ENCODE measurements at places on chromosomes 1 and 21. TPM values are rescaled to one million over a fixed set of nuclear protein-coding genes. Genes with fewer than 3 reads are reported as not detected.

CSF1 gene
- total RNA-seq = 76.8 TPM

ENSA gene
- 121 TPM for total RNA-seq

FCER1A gene
- total RNA-seq = not detected

RCSD1 gene
- not detected for total RNA-seq

GORAB gene
- 16.7 TPM for total RNA-seq

DNAJC28 gene
- 1.5 TPM for total RNA-seq

FAM89A gene
- 3.2 TPM for total RNA-seq

EPS8L3 gene
- not detected for total RNA-seq

PEA15 gene
- total RNA-seq = 541 TPM

OR10Z1 gene
- total RNA-seq = not detected

LYPLA2 gene
- total RNA-seq = 65.8 TPM

KRTAP19-3 gene
- not detected for total RNA-seq

LCK gene
- not detected for total RNA-seq

GRCh38 chr1:193348091-193348768, 161.8 kb upstream of the B3GALT2 start:
- peak; percentile 11 for DNase-seq
- H3K4me3 ChIP-seq = no peak overlapping the region
- H3K4me1 ChIP-seq = no peaks in the 10 kb centered on the region
- no peaks in the 10 kb centered on the region for H3K36me3 ChIP-seq
- no peak overlapping the region for H3K27ac ChIP-seq
- H3K27me3 ChIP-seq = no peaks in the 10 kb centered on the region

- H3K4me1 ChIP-seq = peaks cover 30% of the 10 kb centered on the region
- H3K27ac ChIP-seq = no peak overlapping the region
- H3K27me3 ChIP-seq = no peaks in the 10 kb centered on the region
- peaks cover 16% of the 10 kb centered on the region for H3K36me3 ChIP-seq
- no peak overlapping the region for H3K4me3 ChIP-seq
Observed at GRCh38 chr1:70168283-70168682, 37.1 kb downstream of the LRRC40 start.

DNA sequence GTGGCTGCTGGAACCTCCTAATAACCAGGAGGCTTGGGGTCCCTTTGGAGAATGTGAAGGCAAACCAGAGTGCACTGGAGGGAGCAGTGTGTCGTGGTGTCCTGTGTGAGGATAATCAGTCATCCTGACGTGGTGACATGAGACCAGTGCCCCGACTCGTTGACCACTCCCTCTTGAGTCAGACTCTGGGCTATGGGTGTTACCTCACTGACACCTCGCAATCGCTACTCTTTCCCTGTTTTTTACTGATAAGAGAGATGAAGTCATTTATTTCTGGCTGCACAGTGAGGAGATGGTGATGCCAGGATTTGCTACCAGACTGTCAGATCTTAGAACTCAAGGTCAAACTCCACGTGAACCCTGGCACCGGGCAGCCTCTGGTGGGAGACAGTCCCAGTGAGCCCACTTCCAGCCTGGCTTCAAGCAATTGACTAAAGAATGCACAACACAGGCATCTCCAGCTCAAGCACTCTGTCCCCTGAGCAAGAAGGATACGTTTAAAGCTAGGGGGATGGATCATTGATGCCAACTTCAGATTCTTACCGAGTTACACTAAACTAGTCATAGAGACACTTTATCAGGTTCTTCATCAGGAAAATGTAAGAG, 30.3 kb downstream of the UBASH3A start:
- H3K36me3 ChIP-seq = peaks cover 10% of the 10 kb centered on the region

GRCh38 chr1:70397013-70397412, 14.1 kb upstream of the CTH start:
- no peak for DNase-seq
- peaks cover 22% of the 10 kb centered on the region for H3K27me3 ChIP-seq
- H3K4me3 ChIP-seq = no peak overlapping the region
- no peaks in the 10 kb centered on the region for H3K4me1 ChIP-seq
- H3K27ac ChIP-seq = no peak overlapping the region

GRCh38 chr1:161265305-161265704, 6.8 kb downstream of the PCP4L1 start:
- H3K36me3 ChIP-seq = no peaks in the 10 kb centered on the region
- H3K27ac ChIP-seq = no peak overlapping the region
- H3K4me3 ChIP-seq = no peak overlapping the region
- peaks cover 22% of the 10 kb centered on the region for H3K27me3 ChIP-seq
- no peak for DNase-seq
- peaks cover 8% of the 10 kb centered on the region for H3K4me1 ChIP-seq

DNA sequence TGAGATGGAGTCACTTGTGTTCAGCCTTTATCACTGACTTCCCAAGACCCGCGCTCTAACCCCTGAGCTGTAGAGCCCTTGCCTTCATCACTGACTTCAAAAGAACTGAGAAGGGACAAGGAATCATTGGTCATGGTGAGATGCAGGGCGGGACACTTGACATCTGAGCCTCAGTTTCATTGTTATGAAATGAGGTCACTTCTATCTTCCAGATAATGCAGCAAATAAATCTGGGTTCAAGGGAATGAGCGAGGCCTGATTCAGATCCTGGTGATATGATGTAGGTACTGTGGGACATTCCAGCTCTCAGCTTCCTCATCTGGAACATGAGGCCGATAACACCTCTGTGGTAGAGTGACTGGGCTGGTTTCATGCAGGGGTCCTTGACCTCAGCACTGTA, 13.8 kb downstream of the KAZN start:
- H3K27ac ChIP-seq = no peak overlapping the region
- peaks cover 4% of the 10 kb centered on the region for H3K36me3 ChIP-seq
- no peak overlapping the region for H3K4me3 ChIP-seq
- no peak for DNase-seq
- no peaks in the 10 kb centered on the region for H3K4me1 ChIP-seq

DNA sequence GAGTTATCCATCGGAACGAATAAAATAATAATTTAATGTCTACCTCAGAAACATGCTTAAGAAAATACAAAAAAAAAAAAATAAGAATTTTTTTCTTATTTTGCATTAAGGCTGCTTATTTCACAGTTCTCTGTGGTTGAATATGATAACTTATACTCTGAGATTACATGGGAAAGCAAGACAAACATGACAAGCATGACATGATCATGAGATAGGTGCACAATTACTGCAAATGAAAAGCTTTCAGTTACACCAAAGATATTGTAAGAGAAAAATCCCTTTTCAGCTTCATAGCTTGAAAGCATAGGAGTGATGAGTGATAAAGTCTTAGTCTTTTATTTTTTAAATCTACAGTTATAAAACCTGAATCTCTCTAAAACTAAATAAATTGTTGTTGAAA, 154.1 kb downstream of the BRINP3 start:
- no peak for DNase-seq
- H3K4me1 ChIP-seq = no peaks in the 10 kb centered on the region
- H3K27me3 ChIP-seq = no peaks in the 10 kb centered on the region
- H3K4me3 ChIP-seq = no peak overlapping the region
- no peaks in the 10 kb centered on the region for H3K36me3 ChIP-seq
- no peak overlapping the region for H3K27ac ChIP-seq

DNA sequence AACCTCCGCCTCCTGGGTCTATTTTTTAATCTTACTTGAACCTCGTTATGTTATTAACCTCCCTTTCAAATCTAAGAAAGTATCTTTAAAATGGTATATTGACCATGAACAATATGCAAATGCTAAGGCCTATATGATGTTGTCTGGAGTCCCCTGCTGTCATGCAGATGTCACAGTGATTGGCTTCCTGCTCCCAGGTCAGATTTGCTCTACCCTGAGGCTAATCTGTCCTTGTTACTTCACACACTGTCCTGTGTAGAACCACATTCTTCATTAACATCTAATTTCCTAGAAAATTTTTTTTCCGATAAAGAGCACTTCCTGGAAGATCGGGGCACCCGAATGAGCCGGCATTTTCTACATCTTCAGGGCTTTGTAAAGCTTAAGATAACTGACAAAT, 306.6 kb downstream of the MRPL39 start:
- H3K36me3 ChIP-seq = no peaks in the 10 kb centered on the region
- peaks cover 66% of the 10 kb centered on the region for H3K4me1 ChIP-seq
- H3K27me3 ChIP-seq = no peaks in the 10 kb centered on the region

- H3K4me1 ChIP-seq = peaks cover 63% of the 10 kb centered on the region
- H3K27ac ChIP-seq = no peak overlapping the region
- H3K4me3 ChIP-seq = no peak overlapping the region
- no peaks in the 10 kb centered on the region for H3K36me3 ChIP-seq
- no peaks in the 10 kb centered on the region for H3K27me3 ChIP-seq
- DNase-seq = no peak
Observed at GRCh38 chr1:178534137-178534868, 21.4 kb downstream of the TEX35 start.

DNA sequence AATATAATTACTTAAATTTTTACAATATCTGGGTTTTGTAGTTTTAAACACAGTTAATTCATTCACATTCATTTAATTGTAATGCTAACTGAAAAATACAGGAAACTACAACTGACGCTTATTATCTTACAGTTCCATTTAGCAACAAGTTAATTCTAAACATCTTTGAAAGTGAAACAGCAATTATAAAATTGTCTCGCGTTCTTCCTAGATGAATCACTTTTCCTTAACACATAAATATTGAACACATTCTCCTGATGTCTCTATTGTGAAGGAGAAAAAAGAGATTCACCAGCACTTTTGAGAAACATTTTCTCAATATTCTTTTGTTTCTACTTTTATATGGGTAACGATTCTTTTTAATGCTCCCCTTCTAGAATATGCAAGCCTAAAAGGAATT, 6.4 kb downstream of the PTGFR start:
- H3K4me3 ChIP-seq = peak overlapping the region; percentile 55
- peaks cover 77% of the 10 kb centered on the region for H3K4me1 ChIP-seq
- no peak for DNase-seq
- peak overlapping the region; percentile 1 for H3K27ac ChIP-seq

DNA sequence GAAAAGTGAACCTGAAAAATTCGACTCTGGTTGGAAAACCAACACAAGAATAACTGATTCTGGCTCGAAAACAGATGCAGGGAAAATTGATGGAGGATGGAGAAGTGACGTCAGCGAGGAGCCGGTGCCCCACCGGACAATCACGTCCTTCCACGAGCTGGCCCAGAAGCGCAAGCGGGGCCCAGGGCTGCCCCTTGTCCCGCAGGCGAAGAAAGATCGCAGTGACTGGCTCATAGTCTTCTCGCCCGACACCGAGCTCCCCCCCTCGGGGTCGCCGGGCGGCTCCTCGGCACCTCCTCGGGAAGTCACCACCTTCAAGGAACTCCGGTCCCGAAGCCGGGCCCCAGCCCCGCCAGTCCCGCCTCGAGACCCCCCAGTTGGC, 1.9 kb downstream of the RUSC1 start:
- peak overlapping the region; percentile 96 for H3K4me3 ChIP-seq
- peaks cover 5% of the 10 kb centered on the region for H3K36me3 ChIP-seq
- H3K27me3 ChIP-seq = peaks cover 13% of the 10 kb centered on the region

GRCh38 chr1:47839433-47839760, 157.8 kb downstream of the TRABD2B start:
- H3K4me3 ChIP-seq = no peak overlapping the region
- H3K27ac ChIP-seq = no peak overlapping the region
- DNase-seq = no peak

GRCh38 chr1:180366371-180367068, 135.9 kb downstream of the ACBD6 start:
- H3K36me3 ChIP-seq = peaks cover 11% of the 10 kb centered on the region
- peaks cover 28% of the 10 kb centered on the region for H3K4me1 ChIP-seq
- no peaks in the 10 kb centered on the region for H3K27me3 ChIP-seq
- H3K27ac ChIP-seq = peak overlapping the region; percentile 47

DNA sequence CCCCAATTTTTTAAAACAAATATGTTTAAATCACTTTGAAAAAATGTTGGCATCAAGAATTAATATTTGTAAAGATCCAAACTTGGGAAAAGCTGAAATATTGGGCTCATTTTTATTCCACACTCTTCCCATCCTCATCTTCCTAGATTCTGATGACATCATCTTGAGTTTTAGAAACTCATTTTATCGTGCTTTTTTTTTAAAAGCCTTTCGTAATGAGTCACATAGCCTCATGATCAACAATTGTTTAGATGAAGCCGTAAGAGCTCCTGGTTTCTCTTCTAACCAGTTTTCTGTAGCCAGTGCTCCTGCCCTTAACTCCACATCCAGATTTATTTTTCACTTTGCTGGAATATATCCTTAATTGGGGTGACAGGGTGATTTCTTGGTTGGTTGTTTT, 78.6 kb downstream of the POFUT2 start:
- no peaks in the 10 kb centered on the region for H3K36me3 ChIP-seq
- DNase-seq = peak; percentile 33
- no peak overlapping the region for H3K27ac ChIP-seq
- peaks cover 20% of the 10 kb centered on the region for H3K27me3 ChIP-seq
- peak overlapping the region; percentile 6 for H3K4me3 ChIP-seq

DNA sequence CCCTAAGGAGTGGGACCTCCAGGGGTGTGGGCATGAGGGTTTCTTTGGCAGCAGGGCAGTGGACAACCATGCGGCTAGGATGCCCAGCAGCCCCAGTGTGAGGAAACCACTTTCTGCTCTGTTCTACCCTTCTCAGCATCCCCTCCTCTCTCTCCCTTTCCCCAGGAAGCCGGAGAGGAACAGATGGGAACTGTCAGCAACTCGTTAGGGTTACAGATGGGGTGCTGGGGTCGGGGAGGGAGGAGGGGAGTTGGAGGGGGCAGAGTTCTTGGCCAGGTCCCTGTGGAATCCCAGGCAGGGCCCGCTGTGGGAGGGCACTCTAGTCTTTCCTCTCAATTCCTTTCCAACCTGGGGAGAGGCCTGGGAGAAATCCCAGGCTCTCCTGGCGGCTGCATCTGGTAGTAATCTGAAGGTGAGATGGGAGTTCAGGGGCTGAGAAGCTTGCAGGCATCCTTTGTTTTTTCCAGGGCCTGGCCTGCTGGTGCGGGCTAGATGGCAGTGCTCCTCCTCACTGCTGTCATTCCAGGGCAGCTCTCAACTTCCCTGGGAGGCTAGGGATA, 93.9 kb upstream of the CSF3R start:
- no peaks in the 10 kb centered on the region for H3K36me3 ChIP-seq
- H3K27ac ChIP-seq = no peak overlapping the region
- H3K4me3 ChIP-seq = no peak overlapping the region
- no peaks in the 10 kb centered on the region for H3K4me1 ChIP-seq
- H3K27me3 ChIP-seq = peaks cover 33% of the 10 kb centered on the region

DNA sequence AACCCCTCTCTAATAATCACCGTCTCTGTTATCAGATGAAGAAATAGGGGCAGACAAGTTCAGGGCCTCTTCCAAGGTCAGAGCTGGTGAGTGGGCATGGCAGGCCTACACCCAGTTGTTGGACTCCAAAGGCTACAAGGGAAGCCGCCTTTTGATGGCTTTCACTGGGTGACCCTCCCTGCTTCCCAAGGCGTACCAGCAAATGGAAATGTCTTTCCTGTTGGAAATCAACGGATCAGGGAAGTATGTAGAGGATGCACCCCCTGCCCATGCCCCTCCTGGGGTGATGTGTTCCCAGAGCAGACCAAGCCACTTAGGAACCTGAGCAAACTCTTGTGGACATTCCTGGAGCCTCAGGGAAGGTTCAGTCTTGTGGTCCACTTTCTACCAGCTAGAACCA, 47.4 kb downstream of the LGR6 start:
- no peak overlapping the region for H3K27ac ChIP-seq
- no peaks in the 10 kb centered on the region for H3K36me3 ChIP-seq
- no peak for DNase-seq
- H3K4me1 ChIP-seq = peaks cover 15% of the 10 kb centered on the region

- H3K27ac ChIP-seq = no peak overlapping the region
- no peaks in the 10 kb centered on the region for H3K4me1 ChIP-seq
- no peak overlapping the region for H3K4me3 ChIP-seq
- H3K36me3 ChIP-seq = no peaks in the 10 kb centered on the region
- H3K27me3 ChIP-seq = peaks cover 18% of the 10 kb centered on the region
Observed at GRCh38 chr1:27952147-27952546, 7.6 kb upstream of the XKR8 start.

Measured in HFFc6 (cell line).